ENCODE measurements at places on chromosomes 7 and 10. TPM values are rescaled to one million over a fixed set of nuclear protein-coding genes. Genes with fewer than 3 reads are reported as not detected.

SPDYE6 gene
- total RNA-seq: not detected

DNA sequence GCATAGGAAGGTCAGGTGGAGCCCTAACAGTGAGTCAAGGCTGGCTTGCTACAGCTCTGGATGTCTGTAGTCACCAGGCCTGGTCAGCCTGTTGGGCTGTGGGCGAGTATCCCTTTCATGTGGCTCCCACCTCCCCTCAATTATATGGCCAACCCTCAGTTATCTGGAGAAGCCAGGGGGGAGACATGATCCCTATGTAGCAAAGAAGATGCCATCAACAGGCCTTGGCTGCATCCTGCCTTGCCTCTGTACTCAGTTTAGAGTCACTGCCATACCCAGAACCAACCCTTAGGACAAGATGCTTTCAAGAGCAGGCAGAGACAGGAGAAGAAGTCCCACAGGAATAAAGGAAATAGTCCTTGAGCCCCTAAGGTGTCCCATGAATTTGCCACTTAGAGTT is 763.9 kb downstream of the GRID1 start:
- DNase-seq: no peak

DNA sequence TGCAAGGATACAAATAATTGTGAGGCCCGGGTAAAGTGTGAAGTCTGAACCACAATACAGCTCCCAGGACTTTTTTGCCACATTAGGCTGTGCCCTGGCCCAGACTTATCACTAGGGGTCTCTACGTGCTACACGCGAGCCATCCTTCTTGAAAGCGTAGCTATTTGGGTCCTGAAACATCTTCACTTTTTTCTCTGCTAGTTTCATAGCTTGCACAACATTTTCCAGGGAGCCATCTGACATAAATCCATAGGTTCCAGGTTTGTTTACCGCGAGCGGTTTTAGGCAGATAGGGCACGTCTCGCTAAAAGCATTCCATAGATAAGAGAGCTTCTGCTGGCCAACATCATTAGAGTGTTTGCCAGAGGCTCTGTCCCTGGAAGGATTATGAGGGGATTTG is 226.5 kb downstream of the RPS24 start:
- no peak for DNase-seq

COL28A1 gene
- 3.2 TPM for total RNA-seq

GRCh38 chr7:47327346-47327697 is 254.6 kb downstream of the TNS3 start:
- no peak for DNase-seq

DNA sequence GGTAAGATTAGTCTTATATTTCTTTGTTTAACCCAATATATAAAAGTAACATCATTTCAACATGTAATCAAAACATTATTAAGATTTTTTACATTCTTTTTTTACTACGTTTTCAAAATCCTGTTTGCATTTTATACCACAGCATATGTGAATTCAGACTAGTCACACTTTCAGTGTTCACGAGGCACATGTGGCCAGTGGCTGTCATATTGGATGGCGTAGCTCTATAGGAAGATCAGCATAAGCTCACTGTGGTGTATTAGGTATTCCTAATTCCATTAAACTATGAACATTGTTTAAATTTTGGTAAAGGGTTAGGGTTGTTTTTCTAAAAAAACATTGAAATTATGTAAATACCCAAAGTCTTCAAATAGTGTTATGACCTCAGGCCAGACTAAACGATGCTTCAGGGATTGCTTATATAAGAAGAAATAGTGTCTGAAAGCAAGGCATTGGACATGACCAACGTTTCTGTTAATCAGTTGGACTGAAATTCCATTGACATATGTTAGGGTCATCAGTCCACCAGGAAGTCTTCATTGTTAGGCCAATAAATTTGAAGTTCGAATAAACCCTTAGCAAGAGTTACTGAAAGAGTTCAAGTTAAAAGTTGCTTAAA is 97.0 kb downstream of the BICC1 start:
- DNase-seq: no peak

DNA sequence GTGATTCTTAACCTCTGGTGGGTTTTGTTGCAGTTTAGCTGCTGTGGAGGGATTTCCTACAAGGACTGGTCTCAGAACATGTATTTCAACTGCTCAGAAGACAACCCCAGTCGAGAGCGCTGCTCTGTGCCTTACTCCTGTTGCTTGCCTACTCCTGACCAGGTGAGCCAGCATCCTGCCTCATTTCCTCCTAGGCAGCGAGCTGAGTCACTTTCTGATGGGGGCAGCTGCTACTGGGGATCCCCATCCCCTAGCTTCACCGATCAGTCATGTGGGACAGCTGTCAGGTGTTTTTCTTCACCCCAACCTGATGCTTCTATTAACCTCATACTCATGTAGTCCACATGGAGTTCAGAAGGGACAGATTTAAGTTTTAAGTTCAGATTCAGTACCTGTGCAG is 21.7 kb upstream of the SMO start:
- no peak for DNase-seq

- no peak for DNase-seq
These were observed 41.6 kb upstream of the PTPRZ1 start for GRCh38 chr7:121831351-121831750.

DNA sequence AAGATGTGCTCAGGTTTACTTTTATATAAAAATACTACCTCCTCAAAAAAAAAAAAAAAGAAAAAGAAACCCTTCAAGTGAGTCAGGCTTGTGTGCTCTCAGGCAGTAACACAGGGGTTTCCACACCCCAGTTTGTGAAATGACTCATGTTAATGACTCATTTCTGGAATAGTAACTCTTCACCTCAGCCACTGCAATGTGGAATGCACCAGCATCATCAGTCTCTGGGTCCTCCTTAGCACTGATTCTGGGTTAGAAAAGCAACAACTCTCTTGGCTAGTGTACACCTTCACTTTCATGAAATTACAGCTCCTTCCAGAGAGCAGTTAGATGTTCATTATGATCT is 110.6 kb downstream of the EMX2 start:
- peak; percentile 35 for DNase-seq

GRCh38 chr7:70775570-70776156 is 356.3 kb upstream of the GALNT17 start:
- no peak for DNase-seq

DNA sequence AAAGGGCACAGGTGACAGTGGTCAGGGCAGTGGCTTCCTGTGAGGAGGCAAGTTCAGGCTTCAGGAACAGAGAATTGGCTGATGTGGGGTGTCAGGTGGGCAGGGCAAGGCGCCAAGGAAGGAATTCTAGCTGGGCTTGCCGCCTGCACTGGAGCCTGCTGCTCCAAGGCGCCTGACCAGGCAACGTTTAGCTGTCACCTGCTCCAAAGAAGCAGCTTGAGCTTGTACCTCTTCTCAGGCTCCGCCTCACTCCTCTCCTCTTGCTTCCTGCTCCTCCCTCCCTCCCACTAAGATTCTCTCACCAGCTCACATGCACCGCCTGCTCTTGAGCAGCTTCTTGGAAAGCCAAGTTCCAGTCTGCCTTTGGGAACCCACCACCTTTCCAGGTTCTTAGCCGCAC is 187.4 kb upstream of the GRB10 start:
- no peak for DNase-seq

DNA sequence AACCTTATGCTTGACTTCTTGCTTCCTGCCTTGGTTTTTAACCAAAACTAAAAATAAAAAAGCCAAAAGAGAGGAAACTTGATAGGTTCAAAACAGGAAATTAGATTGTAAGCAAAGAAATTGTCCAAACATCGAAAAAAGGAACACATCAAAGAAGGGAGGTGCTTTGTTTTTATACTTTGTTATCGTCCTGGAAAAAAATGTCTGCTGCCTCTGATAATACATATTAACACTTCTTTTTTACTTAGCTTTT is 286.6 kb upstream of the C7orf33 start:
- no peak for DNase-seq

DNA sequence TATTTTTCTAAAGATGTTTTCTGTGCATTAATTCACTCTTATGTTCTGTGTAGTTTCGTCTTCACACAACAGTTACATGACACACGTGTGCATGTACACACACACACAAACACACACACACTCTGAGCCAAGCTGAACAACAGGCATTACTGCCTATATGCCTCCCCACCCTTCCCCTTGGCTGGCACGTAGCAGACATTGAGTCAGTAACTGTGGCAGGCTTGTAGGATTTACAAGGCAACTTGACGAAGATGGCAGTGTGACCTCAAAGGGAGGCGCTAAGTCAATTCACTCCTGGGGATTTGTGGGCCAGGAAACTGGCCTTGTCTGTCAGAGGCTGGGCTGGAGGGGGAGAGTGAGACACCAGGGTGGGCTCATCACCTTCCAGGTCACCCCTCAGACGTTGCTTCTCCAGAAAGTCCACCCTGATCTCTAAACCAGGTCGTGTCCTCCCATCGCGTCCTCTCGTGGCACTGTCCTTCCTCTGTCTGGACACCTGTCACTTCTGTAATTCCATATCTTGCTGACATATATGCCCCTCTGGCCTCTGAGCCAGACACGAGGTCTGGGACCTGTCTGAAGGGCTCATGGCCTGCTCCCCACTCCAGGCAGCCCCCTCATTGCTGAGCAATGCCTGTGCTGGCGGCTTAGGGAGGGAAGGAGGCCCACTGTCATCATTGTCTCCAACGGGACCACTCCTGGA is 41.1 kb upstream of the INPP5A start:
- DNase-seq: no peak

Data from Calu3 (cell line).